ENCODE measurements at places on chromosomes 4 and X.

- DNase-seq: no peak
Measured at GRCh38 chrX:70208479-70208878, 26.0 kb upstream of the AWAT1 start.

- DNase-seq: no peak
Measured at GRCh38 chrX:31258166-31258565, 186.3 kb upstream of the FTHL17 start.

DNA sequence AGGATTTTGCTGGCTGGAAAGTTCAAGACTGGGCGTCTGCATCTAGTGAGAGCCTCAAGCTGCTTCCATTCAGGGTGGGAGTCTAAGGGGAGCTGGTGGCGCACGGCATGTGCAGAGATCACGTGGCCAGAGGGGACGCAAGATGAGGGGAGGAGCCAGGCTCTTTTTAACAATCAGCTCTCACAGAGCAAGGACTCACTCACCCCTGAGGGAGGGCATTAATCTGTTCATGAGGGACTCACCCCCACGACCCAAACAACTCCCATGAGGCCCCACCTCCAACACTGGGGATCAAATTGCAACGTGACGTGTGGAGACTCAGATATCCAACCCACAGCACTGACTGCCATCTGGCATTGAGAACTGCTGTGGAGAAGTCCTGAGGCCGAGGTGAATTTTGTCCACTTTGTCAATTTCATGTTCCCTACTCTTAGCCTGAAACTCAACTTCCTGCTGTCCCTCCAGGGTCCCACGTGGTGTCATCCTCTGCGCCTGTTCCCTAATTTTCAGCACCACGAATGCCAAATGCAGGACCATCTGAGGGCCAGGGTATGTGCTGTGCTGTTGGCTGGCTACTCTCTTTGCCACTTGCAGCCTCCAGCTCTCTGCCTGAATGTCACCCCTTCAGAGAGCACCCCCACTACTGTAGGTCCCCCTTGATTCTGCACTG lies 5.6 kb downstream of the ZFP92 start:
- DNase-seq: no peak

- DNase-seq: no peak
Measured at GRCh38 chr4:40857956-40858355, 108.2 kb downstream of the NSUN7 start.

Measured in foreskin melanocyte (primary cell).